Skin of body (tissue), 3 donors: ENCODE measurements at places on chromosomes 6 and 20. TPM values are rescaled to one million over a fixed set of nuclear protein-coding genes. Genes with fewer than 3 reads are reported as not detected.

DNA sequence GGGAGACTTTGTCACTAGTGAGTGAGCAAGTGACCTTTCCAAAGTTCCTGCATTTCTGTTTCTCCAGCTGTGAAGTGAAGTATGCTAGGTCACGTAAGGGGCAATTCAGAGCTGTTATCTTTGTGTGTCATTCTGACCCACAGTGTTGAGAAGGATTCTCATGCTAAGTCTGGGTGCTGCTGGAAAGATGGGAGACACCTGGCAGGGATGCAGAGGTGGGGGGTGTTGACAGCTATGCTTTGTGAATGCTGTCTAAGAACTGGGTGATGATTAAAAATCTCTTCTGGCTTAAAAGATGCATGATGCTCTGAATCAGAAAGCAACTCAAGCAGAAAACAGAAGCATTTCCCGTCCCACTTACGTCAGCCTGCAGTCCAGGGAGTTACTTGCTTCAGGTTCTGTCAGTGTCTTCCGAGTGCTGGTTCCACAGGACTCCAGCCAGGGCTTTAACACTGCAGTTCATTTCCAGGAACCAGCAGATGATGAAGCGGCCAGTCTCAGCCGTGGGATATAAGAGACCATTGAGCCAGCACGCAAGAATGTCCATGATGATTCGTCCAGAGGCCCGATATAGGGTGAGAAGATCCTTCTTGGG, 30.9 kb upstream of the ASXL1 start:
- DNase-seq, result no peak

GRCh38 chr6:137970368-137970767, 103.3 kb downstream of the TNFAIP3 start:
- DNase-seq, result no peak

Gene ZFP57
- 0.59 TPM for total RNA-seq

Gene ACSS1
- 19.7 TPM for total RNA-seq

DNA sequence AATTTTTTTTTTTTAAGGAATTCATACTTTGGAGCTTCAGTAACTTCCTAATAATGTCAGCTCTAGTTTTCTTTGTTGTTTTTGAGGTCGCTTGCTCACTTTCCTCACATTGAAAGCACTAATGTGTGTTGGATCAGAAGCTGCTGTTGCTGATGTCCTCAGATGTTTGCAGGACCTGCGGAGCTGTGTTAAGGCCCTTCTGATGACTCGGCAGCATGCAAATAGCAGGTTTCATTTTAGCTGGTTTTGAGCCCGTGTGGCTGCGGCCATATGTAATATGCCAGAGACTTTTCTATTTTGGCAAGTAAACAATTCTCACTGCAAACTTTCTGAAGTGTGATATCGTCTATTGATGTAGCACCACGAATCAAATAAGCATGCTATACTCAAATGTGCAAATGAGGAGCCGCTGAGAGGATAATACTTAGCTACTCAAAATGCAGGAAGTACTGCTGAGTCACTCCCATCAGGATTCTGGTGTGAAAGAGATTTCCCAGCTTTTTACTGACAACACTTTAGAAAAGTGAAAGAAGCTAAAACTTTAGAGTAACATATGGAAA, 187.8 kb downstream of the SASH1 start:
- peak; percentile 71 for DNase-seq

Gene HS3ST5
- total RNA-seq, result 0.30 TPM

GRCh38 chr6:116087437-116088027, 13.1 kb upstream of the NT5DC1 start:
- DNase-seq, result no peak

GRCh38 chr6:540490-540889, 116.4 kb downstream of the HUS1B start:
- no peak for DNase-seq

Gene RWDD1
- total RNA-seq, result 20.5 TPM

DNA sequence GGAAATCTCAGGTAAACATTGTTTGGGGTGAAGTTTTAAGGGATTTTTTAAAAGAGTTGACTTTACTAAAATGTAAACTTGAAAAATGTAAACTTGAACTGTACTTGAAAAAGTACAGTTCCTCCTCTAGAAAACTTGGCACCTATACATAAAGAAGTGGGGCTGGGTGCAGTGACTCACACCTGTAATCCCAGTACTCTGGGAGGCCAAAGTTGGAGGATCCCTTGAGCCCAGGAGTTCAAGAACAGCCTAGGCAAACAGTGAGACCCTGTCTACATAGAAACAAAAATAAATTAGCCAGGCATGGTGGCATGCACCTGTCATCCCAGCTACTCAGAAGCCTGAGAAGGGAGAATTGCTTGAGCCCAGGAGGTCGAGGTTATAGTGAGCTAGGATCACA, 7.2 kb downstream of the BTBD9 start:
- no peak for DNase-seq

DNA sequence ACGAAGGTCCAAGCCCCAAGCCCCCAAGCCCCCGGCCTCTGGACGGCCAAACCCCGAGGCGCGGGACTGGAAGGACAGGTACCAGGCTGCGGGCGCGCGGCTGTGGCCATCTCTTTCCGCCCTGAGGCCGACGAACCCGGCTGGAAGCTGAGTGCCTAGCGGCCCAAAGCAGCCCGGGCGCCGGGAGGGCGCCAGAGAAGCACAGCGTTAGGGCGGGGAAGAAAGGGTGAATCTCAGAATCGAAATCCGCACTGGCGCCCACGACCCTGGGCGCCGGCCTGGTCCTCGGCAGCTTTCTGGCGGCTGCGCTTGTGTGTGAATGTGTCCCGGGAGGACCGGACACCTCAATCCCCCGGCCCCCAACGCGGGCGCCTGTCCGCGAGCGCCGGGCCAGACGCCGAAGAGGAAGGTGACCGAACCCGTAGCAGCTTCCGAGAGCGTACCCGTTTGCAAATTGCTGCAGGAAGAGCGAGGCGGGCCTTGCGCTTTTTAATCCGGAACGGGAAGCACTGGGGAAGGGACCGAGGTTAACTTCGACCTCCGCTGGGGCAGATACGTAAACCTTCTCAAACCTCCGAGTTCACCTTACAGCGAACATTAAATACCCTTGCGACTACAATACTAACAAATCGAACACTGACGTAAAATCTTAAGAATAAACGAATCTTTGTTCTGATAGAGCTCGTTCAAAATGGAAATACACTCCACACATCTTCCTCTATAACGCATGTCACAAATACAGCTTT, 2.9 kb downstream of the NRN1 start:
- DNase-seq, result no peak

DNA sequence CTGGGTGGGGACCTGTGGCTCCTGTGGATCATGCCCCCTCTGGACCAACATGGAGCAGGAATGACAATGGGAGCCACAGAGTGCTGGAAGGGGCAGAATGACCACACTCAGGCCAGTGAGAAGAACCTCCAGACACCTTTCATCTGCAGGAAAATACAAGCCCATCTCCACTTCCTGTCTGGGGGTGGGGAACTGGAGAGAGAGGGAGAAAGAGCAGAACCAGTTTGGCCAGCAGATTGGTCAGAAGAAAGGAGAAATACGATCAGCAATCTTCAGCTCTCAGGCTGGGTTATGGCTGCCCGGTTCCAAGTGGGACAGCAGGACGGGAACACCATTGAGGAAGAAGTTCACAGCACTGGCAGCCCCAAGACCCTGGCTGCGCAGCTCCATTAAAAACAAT, 37.0 kb downstream of the BMP7 start:
- no peak for DNase-seq

DNA sequence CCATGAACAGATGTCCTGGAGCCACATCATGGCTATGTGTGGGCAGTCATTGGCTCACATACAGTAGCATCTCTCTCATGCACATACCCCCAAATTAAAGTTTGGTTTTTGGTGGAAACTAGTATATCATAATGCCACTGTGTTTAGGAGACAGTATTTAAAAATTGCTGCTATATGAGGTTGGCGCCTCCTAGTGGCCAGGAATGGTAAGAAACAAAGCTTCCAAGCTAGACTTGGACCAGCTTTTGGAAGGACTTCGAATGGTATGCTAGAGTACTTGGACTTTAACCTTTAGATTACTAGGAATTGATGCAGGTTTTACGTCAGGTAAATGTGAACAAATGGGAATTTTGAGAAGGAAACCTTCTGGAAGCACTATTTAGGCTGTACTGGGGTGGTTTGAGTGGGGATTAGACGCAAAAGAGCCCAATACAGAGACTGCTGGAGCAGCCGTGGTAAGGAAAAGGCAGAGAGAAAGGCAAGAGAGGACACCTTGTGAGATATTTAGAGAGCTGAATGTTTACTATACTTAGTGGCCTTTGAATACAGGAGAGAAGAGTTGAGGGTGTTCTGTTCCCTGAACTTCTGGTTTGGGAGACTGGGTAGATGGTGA, 23.8 kb downstream of the PRSS35 start:
- no peak for DNase-seq

Gene SLC24A3
- 7.1 TPM for total RNA-seq

GRCh38 chr20:483815-484644, 21.7 kb upstream of the TBC1D20 start:
- no peak for DNase-seq

- no peak for DNase-seq
Measured at GRCh38 chr20:53513168-53513488, 80.5 kb downstream of the ZNF217 start.

DNA sequence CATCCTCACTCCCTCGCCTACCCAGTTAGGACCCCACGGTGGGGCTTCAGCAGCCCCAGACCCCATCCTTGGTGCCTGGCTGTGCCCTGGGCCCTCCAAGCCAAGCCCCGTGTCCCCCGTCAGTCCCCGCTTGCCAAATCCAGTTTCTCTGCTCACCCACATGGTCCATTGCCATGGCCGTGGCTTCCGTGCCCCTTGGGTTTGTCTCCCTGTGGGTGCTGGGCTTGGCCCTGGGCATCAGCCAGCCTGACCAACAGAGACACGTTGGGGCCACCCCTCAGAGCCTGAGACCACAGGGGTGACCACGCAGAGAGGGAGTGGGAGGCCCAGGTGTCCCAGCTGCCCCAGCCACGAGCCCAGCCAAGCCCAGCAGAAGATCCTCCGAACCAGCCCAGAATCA, 7.7 kb downstream of the SS18L1 start:
- DNase-seq, result no peak

DNA sequence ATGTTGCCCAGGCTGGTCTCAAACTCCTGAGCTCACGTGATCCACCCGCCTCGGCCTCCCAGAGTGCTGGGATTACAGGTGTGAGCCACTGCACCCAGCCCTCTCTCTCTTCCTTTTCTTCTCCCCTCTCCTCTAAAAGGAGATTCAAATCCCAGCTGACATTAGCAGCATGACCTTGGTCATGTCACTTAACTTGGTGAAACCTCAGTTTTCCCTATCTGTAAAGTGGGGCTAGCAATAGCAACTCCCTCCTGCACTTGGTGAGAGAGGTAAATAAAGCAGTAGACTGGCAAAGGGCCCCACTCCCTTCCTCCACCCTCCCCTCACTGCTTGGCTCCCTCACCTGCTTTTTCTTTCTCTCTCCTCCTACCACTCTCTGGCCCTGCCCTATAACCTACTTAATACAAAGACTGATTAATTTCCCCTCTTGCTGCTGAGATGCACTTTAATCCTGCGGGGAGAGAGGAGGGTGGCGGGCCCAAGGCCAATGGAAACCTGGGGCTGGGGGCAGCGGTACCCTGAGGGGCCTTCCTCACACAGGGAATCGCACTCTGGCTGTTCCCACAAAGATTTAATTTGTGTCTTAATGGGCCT, 54.2 kb upstream of the ZFAND3 start:
- no peak for DNase-seq

DNA sequence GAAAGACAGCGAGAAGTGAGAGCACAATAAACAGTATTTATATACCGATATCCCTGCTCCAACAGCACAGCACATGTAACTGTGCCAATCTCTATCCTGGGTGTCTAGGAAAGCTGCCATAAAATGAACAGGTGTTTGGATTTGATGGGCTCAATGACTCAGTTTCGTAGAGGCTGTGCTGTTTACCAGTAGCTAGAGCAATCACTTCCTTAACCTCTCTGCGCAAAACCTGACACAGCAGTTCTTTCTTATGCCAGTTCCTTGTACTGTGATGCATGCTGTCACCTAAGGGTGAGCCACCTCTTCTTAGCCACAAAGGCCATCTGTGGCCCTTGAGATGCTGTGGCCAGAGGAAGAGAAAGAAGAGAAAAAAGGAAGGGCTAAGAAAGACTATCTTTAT, 59.3 kb downstream of the SHPRH start:
- DNase-seq, result no peak

DNA sequence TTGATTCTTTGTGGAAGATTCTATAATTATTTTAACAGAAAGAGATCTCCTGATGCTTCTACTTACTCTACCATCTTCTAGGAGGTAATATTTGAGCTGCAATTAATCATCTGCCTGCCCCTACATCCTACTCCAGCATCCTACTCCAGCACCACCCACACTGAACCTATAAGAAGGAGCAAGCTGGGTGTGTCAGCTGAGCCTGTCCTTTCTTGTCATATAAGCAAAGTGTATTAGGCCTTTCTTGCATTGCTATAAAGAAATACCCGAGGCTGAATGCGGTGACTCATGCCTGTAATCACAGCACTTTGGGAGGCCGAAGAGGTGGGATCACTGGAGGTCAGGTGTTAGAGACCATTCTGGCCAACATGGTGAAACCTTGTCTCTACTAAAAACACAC, 84.2 kb upstream of the ARG1 start:
- no peak for DNase-seq

DNA sequence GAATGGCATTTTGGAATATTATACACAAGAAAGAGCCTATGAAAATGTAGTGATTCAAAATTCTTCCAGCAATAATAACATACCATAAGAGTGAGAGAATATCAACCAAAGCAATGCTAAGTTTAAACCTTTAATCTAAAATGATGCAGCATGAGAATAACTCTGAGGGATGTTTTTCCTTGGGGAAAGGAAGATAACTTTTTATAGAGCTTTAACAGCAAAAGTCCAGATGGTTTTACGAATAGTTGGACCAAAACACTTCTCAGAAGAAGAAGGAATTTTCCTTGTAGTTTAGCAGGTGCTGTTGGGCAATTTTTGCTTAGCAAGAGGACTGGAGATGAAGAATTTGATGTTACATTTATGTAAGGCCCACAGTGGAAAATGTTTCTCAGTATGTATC, 1503.2 kb downstream of the HACE1 start:
- DNase-seq, result no peak

Gene RSPO3
- total RNA-seq, result 8.6 TPM

- no peak for DNase-seq
Measured at GRCh38 chr20:10611357-10611756, 62.4 kb downstream of the JAG1 start.

DNA sequence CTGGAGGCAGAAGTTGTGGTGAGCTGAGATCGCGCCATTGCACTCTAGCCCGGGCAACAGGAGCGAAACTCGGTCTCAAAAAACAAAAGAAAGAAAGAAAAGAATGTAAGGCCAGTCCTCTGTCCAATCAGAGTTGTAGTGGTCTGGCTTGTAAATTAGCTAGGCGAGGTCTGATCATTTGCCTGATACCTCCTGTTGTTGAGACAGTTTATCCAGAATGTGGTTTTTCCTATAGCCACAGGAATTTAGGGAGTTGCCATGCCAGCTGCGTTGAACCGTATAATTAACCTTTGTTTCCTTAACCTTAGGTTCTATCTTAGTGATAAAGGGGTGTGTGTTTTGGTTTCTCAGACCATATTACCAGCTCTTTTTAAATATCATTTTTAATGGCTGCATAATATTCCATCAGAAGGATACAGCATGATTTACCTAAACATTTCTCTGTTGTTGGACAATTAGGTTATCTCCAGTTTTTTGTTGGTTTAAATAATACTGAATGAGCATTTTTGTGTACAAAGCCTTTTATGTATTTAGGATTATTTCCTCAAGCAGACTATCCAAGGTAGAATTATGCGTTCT, 11.7 kb upstream of the PPARD start:
- no peak for DNase-seq

Gene LY6G5B
- total RNA-seq, result 4.0 TPM

GRCh38 chr6:141744971-141745370, 387.8 kb upstream of the GJE1 start:
- DNase-seq, result peak; percentile 16

Gene ZKSCAN8
- 18.1 TPM for total RNA-seq

Gene ADGRG6
- total RNA-seq, result 43.5 TPM

- DNase-seq, result no peak
Measured at GRCh38 chr6:163328411-163328810, 86.1 kb upstream of the QKI start.
